ENCODE measurements at places on chromosomes 6 and 20.

- no peak for DNase-seq
Observed at GRCh38 chr20:32871627-32872160, 13.0 kb downstream of the EFCAB8 start.

DNA sequence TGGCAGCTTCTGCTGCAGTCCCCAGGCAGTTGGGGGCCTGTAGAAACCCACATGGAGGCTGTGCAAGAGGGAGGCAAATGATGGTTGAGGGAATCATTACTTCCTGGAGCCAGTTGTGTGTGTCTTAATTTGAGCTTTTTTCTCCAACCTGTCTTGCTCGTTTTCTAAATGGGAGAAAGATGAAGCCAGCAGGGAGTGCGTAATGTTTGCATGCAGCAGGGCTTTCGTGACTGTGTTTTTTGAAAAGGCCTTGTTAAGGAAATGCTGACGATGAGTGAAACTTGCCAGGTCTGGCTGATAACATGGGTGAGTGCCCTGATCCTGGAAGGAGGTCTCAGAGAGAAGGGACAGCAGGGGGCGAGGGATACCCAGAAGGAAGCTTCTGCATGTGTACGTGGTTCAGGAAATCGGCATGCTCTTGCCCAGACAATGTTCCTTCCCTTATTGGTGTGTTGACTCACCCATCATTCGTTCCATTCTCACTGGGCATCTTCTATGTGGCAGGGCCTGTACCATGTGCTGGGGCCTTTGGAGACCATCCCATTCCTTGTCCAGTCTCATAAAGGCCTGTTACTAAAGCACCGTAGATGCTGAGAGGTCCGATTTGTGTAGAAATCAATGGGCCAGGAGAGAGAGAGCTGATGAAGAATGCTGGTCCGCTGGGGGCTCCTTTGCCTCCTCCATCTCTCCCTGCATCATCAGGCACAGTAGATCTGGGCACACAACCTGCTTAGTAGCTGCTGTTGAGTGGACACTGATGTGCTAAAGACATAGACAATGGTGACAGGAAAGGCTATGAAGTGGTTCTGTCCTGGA is 27.4 kb downstream of the GLP1R start:
- DNase-seq: no peak

GRCh38 chr6:112842330-112842685 is 495.2 kb downstream of the RFPL4B start:
- DNase-seq: no peak

GRCh38 chr6:111777357-111777756 is 95.9 kb downstream of the FYN start:
- DNase-seq: no peak

- DNase-seq: no peak
Observed at GRCh38 chr20:53048387-53048786, 76.2 kb downstream of the TSHZ2 start.

GRCh38 chr6:11994875-11995461 is 17.1 kb upstream of the HIVEP1 start:
- no peak for DNase-seq

GRCh38 chr6:45507186-45507585 is 129.5 kb upstream of the SUPT3H start:
- no peak for DNase-seq
